ENCODE measurements at places on chromosomes 11 and 22.

DNA sequence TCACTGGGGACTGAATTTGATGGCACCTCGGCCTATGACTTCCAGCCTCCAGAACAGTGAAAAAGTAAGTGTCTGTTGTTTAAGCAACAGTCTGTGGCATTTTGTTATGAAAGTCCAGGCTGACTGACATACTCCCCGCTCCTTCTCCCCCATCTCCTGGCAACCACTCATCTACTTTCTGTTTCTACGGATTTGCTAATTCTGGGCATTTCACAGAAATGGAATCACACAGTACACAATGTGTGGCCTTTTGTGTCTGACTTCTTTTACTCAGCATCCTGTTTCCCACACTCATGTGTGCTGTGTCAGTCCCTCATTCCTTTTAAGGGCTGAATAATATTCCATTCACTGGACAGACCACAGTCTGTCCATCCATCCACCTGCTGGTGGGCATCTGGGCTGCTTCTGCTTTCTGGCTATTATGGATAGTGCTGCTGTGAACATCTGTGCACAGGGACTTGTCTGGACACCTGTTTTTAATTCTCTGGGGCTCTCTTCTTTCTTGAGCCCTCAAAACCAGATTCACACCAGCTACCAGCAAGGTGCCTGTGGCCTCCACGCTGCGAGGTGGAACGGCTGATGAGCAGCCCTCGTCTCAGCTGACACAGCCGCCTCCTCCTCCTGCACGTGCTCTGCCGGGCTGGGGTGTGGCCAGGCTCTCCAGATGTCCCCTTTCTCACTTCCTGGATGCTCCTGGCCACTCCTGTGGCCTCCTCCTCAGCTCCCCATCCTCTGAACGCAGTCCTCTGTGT, 333.1 kb downstream of the CTTN start:
- DNase-seq = no peak

DNA sequence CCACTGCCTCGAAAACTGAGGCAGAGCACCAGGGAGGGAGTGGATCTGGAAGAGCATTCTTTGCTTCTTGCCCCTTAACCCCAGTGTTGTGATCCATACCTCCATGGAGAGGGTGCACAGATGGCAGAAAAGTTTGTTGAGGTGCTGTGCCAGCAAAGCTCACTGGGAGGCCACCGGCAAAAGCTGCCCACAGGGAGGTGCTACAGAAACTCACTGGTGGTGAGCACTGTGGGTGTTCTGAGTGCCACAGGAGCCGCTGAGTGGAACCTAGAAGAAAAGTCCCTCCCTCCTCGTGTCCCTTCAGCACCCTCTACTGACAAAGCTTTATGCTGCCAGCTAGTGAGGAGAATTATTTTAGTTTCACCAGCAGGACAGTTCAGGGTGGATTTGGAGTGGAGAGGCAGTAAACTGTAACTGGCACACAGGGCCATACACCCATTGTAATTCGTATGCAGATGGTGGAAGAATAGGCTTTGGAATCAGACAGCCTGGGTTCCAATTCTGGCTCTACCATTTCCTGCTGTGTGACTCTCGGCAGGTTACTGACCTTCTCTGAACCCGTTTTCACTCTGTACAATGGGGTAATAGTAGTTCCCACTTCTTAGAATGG, 84.6 kb downstream of the SWAP70 start:
- no peak for DNase-seq

DNA sequence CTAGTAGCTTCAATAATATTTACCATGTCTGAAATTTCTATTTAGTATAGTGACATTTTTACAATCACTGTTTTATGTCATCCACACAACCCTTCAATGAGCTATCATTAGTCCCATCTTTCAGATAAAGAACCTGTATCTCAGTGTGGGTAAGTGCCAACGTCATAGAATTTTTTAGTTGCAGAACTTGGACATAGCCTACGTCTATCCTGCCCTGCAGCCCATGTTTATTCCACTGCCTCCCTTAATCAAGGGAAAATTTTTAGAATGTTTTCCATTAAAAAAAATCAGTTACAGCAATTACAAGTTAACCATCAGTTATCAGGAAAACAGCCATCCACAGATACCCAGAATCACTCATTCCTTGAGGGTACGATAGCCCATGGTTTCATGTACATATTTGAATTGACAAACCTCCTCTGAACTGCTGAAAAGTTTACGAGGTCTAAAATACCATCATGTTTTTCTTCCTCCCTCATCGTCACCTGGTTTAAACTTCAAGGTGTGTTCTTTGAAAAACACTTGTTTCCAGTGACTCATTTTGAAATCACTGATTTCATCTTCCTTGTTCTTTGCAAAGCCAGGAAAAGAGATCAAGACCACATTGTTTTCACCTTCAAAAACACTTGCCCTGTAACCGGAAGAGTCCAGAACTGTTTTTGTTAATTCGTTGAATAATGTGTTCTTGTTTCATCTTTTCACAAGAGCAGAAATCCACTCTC, 100.9 kb downstream of the FAM76B start:
- no peak for DNase-seq

- DNase-seq = no peak
Observed at GRCh38 chr11:105297463-105297862, 157.9 kb upstream of the CARD18 start.

GRCh38 chr11:111629499-111629898, 27.2 kb downstream of the SIK2 start:
- no peak for DNase-seq

GRCh38 chr11:86134580-86135318, 65.9 kb upstream of the PICALM start:
- DNase-seq = no peak

- no peak for DNase-seq
Observed at GRCh38 chr22:19826619-19826950, 28.1 kb downstream of the GNB1L start.

DNA sequence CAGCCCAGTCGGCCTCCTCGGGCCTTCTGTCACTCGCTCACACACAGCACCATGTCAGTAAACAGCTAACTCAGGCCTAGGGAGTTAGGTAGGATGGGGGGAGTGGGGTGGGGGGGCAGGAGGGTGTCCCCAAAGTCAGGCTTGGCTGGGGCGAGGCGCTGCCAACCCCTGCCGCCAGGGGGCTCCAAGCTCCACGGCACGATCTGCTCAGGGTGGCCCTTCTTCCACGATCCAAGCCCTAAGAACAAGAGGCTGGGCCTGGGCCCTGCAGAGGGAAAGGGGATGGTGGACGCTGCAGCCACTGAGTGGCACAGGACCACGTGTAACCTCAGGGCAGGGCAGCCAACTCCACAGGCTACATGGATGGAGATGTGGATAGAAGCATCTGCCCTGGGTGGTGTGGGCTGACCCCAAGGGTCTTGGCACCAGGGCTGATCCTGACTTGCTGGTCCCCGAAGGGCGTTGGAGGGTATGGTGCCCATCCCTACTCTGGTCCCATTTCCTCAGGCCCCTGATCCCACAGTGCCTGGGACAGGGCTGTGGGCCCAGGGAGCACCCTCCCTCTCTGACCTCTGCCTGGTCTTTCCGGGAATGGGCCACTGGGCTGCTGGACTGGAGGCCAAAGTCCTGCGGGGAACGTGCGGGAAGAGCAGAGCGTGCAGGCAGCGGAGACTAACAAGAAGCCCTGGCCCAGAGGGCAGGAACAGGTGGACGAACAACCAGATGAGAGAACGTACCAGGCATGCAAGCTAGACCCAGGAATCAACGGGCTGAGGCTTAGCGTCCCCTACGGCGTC, 29.1 kb upstream of the TXNRD2 start:
- peak; percentile 21 for DNase-seq

DNA sequence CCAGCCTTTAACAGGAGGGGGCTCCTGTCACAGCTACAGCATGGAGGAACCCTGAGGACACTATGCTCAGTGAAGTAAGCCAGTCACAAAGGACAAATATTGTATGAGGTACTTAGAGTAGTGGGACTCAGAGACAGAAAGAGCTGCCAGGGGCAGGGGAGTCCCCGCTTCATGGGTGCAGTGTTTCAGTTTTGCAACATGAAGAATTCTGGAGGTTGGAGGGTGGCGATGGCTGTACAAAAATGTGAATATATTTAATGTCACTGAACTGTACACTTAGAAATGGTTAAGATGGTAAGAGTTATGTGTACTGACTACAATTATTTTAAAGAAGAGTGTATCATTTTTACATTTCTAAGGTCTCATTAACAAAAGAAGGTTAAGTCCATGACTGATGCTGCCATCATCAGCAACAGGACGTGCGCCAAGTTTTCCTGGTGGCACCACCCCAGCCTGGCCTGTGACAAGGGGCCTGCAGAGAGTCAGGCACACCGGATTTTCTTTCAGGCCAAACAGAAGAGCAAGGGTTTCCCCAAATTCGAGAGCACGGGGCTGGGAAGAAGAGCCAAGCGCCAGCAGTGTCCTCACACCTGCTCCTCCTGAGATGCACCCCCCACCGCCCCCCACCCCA, 22.1 kb downstream of the YPEL1 start:
- no peak for DNase-seq

- DNase-seq = no peak
Observed at GRCh38 chr11:2869561-2870427, 15.8 kb downstream of the CDKN1C start.

DNA sequence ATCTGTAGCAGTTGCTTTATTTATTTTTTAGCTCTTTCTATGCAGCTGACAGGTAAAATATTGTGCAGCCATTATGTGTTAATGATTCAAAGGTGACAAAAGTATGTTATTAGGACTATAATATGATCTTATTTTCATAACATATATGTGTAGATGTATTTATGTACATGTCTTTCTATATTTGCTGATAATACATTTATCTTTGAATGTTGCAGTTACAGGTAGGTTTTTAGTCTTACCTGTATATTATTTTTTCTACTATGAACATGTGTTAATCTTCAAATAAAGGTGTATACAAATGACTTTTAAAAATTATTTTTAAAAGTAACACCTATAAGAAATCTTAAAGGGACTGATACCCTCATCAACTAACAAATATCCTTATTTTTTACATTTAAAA, 33.6 kb downstream of the FAR1 start:
- no peak for DNase-seq

DNA sequence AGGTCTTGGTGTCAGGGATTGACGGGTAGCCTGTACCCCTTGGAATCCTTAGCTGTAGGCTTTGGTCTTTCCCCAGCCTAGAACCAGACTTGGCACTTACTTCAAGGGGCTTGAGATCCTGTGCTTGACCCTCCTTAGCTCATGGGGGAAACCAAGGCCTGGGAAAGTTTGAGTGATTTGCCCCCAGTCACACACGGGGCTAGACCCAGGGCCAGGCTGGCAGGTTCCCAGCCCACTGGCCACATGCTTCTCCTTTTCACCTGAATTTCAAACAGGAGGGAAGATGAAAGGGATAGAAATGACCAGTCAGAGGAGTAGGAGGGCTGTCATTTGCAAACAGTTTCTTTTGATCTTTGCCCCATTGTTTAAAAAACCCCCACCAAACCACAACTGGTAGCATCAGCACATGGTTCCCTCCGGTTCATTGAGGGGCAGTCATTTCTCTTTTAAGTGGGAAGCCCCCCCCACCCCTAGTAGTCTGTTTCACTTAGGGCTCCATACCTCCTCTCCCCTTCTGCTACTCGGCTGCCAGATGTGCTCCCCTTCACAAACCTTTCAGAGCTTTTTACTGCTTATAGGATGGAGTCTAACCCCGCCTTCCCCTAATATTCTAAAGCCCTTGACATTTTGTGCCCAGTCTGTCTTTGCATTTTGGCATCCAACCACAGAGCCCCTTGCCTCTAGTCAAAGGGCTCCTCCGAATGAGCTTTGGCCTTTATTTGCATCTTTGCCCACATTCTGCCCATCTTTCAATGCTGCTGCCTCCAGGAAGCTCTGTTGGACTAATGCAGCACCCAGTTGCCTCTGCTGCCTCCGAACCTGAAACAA, 37.6 kb downstream of the ZNRF3 start:
- no peak for DNase-seq

GRCh38 chr11:70783821-70784220, 385.5 kb downstream of the CTTN start:
- no peak for DNase-seq

DNA sequence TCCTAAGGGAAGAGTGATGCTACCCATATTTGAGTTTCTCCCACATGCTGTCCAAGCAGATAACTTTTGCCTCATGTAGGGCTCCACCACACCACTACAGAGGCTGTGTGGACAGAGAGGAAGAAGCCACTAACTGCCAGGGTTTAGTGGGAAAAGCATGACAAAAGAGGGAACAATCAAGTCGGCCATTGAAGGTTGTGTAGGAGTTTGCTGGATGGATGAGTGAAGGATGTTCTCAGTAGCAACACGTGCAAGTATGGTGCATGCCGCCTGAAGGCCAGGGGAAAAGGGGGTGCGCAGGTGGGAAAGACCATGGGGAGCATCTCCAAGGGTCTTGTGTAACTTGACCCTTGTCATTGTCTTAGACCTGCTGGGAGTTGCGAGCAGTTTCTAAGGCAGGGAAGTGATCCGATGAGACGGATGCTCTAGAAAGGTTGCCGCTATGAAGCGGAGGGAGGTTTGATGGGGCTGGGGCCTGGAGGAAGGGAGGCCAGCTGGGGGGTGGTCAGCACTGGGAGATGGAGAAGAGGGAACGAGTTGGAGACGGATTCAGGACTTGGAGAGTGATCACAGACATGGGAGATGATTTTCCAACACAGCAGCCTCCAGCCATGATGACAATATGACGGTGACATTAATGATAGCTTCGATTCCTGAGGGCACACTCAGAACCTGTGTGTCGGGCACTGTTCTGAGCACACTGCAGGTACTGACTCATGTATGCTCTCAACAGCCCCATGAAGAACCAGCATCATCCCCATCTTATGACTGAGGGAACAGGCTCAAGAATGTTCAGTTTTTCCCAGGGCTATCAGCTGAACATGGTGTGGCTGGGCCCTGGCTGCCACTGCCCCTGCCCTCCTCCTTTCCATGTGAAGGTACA, 53.7 kb downstream of the CD6 start:
- DNase-seq = no peak

DNA sequence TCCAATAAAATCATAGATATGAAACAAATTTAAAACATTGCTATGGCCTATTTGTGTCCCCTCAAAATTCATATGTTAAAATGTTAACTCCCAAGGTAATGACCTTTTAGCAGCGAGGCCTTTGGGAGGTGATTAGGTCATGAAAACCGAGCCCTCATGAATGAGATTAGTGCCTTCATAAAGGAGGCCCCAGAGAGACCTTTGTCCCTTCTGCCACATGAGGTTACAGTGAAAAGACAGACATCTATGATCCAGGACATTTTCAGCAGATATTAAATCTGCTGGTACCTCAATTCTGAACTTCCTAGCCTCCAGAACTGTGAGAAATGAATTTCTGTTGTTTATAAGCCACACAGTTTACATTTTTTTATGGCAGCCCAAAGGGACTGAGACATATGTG, 171.7 kb downstream of the MPPED1 start:
- DNase-seq = no peak

DNA sequence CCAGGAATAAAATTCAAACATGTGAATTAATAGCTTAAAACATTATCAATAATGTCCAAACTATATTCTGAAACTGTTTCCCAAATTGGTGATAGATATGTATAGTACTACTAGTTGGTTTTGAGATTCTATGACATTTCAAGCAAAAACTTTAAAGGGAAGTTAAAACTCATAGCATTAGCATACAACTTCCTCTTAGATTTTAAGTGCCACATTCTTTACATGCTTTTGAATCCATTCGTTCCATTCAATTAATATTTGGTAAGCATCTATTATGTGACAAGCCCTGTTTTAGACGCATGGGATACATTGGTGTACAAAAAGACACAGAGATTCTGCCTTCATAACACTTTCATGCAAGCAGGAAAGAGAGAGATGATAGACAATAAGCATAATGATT, 8.9 kb downstream of the PATL1 start:
- no peak for DNase-seq

- DNase-seq = no peak
Observed at GRCh38 chr22:21012446-21013407, 2.2 kb upstream of the P2RX6 start.

- no peak for DNase-seq
Observed at GRCh38 chr11:65928667-65929066, 9.4 kb downstream of the DRAP1 start.

Measured in NCI-H2107 (cell line).